ENCODE measurements at places on chromosomes 13 and 19.
A peak's percentile ranks its signal among the peaks of the same experiment; 100 is the strongest.

DNA sequence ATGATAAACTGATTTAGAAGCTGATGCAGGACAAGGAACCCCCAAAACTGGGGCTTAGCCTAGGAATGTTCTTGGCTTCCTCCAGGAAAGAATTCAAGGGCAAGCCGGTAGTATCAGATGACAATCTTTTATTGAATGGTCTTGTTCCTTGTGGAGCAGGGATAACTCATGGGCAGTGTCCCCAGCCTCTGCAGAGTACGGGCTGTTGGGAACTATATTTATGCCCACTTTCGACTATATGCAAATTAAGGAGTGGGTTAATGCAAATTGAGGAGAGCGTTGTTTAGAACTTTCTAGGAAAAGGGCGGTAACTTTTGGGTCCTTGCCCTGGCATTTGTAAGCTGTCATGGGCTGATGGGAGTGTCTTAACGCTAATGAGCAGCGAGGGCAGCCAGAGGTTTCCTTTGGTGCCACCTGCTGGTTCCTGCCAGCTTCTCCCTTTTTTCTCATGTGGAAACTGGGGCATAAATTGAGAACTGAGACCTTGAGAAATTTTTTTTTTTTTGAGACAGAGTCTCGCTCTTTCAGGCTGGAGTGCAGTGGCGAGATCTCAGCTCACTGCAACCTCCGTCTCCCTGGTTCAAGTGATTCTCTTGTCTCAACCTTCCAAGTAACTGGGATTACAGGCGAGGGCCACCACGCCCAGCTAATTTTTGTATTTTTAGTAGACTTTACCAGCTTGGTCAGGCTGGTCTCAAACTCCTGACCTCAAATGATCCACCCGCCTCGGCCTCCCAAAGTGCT, 79.4 kb upstream of the ABCC4 start:
- peak; percentile 41 for DNase-seq

GRCh38 chr19:2529473-2529918, 53.6 kb downstream of the GADD45B start:
- DNase-seq = peak; percentile 84

- no peak for DNase-seq
Observed at GRCh38 chr19:14441041-14441938, 8.2 kb downstream of the PKN1 start.

DNA sequence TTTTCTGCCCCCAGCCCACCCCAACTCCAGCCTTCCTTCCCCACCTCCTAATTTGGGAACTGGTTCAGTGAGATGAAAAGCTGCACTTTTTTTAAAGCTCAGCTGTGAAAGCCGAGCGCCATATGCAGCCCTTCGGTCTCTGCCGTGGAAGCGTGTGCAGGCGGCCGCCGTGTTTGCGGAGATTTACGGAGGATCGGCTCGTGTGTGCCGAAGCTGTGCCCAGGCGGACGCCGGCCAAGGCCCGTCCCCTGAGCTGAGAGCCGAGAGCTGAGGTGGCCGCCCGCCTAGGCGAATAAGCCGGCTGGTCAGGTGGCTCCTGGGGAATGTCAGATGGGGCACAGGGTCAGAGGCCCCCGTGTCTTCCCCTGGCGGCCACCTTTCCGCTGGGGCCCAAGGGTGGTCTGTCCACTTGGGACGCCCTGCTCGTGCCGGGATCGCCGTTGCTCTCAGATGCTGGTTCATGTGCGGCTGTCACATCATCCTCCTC, 78.7 kb downstream of the ZNF536 start:
- DNase-seq = no peak

DNA sequence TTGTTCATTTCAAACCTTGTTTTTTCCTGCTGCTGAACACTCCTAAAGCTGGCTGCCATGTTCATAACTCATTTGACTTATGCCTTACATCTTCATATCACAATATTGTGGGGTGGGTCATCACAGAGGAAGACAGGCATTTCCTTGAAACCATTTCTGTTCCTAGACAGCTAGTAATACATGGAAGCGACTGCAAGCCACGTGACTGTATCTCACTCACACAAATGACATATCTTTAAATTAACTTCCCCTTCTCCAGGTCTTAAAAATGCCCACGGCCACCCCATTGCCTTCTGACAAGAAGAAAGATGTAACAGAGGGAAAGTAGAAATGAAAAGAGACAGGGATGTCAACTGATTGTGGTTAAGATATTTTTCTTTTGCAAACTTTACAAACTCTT, 236.8 kb downstream of the LMO7 start:
- no peak for DNase-seq

DNA sequence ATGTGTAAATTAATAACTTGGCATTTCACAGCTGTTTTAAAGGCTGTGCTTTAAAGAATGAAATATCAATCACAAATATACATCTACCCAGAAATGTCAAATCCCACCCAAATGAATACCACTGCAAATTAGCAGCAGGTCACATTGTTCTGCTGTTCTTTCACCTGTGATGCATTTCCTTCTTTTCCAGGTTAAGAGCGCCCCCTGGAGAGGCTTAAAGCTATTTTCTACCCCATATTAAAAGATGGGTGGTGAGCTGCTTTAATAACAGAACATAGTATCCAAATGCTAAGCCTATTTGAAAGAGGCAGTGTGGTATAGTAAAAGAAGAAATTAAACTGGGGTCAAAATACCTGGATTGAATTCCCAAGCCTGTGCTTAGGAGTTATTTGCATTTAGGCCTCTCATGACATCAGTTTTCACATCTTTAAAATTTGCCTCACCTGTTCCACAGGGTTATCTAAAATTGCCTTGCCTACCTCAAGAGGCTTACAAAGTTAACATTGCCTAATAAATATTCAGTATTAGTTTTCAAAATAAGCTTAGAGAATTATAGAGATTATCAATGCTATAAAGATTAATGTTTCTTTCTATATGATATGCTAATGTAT, 396.9 kb upstream of the SLITRK5 start:
- DNase-seq = no peak

DNA sequence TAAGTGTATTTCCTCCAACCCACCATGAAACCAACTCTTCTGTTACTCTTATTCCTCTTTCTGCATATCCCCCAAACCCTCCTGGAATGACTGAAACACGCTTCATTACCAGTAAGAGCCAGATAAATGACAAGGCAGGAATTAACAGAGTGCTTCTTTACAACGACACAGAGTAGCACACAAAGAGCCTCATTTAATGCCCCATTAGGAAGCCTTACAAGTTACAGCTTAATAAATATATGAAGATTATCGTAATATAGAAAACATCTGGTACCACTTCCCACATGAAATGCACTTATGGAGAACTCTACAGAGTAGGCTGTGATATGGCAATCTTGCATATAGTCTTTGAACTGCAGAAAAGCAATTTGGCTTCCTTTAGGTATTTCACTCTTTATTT, 116.8 kb downstream of the ENOX1 start:
- no peak for DNase-seq

DNA sequence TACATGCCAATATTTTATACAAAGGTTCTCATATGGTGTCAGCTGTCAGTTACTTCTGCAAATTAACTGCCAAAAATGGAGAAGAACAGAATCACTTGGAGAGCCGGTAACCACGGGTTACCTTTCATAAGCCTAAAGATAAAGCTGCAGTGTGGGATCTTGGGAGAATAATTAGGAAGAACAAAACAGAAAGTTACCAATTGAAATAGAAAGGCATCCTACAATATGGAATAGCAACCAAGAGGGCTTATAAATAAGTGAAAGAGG, 74.2 kb downstream of the TSHZ3 start:
- DNase-seq = no peak

Measured in BJ (cell line).